HCEC 1CT (cell line): ENCODE measurements at places on chromosomes 16 and 17.

- DNase-seq = no peak
Observed at GRCh38 chr17:48646183-48647102, 20.3 kb upstream of the HOXB9 start.

GRCh38 chr16:2151188-2152091, 3.0 kb downstream of the RAB26 start:
- DNase-seq = no peak

GRCh38 chr16:58509256-58510096, 5.8 kb upstream of the SETD6 start:
- DNase-seq = no peak

- no peak for DNase-seq
Observed at GRCh38 chr16:87542531-87543102, 49.8 kb upstream of the ZCCHC14 start.

GRCh38 chr16:52372313-52372712, 174.6 kb downstream of the TOX3 start:
- no peak for DNase-seq

GRCh38 chr16:56042416-56042815, 148.9 kb upstream of the GNAO1 start:
- no peak for DNase-seq

GRCh38 chr16:17450291-17450690, 20.5 kb downstream of the XYLT1 start:
- DNase-seq = no peak

DNA sequence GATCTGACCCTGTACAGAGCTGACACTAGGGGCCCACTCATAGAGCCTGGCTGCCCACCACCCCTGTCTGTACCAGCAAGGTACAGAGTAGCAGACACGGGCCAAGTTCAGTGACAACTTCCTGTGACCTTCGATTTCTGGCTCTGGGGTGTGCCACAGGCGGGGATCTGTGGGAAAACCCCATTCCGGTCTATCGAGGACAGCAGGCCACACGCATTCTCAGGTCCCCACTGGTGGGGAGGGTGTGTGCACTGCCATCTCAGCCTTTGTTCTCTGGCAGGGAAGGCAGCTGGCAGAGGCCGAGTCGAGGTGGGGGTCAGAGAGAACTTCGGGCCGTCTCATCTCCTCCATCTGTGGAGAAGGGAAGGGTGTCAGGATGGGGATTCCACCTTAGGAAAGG, 10.0 kb downstream of the NLE1 start:
- DNase-seq = no peak

DNA sequence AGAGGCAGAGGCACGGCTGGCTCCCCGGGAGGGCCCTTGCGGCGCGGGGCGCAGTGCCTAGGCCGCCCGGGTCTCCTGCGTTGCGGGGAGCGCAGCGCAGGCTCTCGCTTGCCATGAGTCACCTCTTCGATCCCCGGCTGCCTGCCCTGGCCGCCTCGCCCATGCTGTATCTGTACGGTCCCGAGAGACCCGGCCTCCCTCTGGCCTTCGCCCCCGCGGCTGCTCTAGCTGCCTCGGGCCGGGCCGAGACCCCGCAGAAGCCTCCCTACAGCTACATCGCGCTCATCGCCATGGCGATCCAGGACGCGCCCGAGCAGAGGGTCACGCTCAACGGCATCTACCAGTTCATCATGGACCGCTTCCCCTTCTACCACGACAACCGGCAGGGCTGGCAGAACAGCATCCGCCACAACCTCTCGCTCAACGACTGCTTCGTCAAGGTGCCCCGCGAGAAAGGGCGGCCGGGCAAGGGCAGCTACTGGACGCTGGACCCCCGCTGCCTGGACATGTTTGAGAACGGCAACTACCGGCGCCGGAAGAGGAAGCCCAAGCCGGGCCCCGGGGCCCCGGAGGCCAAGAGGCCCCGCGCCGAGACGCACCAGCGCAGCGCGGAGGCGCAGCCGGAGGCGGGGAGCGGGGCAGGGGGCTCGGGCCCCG, 390 bp downstream of the FOXL1 start:
- peak; percentile 85 for DNase-seq
